ENCODE measurements at places on chromosomes 1 and 21.

DNA sequence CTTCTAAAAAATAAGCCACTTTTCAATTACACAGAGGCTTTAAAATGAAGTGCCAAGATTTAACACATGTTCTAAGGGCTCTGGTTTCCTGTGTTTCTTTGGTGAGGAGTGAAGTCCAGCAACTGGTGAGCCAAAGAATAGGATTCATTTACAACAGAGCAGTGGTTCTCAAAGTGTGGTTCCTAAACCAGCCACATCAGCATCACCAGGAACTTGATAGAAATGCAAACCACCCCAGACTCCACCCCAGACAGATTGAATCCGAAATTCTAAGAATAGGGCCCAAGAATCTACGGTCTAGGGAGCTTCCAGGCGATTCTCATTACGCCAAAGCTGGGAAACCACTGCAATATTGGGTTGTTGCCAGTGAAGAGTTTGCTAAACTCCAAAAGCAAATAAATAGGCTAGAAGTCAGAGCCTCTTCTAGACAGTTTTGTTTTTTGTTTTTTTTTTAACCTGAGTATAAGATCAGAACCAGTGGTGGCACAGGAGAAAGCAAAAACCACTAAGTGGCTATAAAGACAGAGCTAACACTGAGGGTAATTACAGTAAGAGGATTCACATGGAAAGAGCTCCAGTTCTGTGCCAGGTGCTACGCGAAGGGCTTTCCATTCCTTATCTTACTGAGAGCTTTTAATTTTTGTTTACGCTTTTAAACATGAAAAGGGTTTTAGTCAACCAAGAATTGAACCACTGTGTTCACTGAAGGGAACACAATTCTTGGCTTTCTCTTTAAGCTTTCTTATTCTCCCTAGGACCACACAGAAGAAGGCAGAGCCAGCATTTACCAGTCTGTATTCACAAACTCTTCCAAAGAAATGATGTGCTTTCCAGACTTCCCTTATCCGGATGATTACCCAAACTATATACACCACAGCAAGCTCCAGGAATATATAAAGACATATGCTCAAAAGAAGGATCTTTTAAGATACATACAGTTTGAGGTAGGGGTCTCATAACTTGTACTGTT, 42.4 kb upstream of the FMO2 start:
- peak overlapping the region; percentile 88 for H3K27ac ChIP-seq
- no peaks in the 10 kb centered on the region for H3K36me3 ChIP-seq
- peaks cover 52% of the 10 kb centered on the region for H3K4me1 ChIP-seq
- H3K4me3 ChIP-seq = peak overlapping the region; percentile 12
- no peaks in the 10 kb centered on the region for H3K27me3 ChIP-seq

DNA sequence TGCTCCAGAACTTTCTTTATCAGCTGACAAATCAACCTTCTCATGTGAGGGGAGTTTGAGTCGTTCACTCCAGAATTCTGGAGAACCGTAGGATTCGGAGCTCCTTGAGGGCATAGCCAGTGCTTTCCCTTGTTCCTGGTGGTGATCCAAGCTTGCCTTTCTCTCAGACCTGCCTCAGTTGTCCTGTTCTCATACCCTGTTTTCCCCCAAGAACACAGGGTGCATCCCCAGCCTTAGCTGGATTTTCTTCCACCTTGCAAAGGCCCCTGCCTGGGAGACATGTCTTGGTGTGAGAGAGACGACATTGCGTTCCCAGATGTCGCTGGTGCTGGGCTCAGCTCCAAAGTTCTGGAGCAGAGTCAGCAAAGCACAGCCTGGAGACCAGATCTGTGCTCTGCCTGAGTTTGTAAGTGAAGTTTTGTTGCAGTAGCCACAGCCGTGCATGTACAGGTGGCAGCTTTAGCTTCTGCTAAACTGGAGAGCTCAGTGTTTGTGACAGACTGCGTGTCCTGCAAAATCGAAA, 40.0 kb downstream of the ABCG1 start:
- no peaks in the 10 kb centered on the region for H3K4me1 ChIP-seq
- no peak overlapping the region for H3K27ac ChIP-seq
- no peak overlapping the region for H3K4me3 ChIP-seq
- no peaks in the 10 kb centered on the region for H3K27me3 ChIP-seq

DNA sequence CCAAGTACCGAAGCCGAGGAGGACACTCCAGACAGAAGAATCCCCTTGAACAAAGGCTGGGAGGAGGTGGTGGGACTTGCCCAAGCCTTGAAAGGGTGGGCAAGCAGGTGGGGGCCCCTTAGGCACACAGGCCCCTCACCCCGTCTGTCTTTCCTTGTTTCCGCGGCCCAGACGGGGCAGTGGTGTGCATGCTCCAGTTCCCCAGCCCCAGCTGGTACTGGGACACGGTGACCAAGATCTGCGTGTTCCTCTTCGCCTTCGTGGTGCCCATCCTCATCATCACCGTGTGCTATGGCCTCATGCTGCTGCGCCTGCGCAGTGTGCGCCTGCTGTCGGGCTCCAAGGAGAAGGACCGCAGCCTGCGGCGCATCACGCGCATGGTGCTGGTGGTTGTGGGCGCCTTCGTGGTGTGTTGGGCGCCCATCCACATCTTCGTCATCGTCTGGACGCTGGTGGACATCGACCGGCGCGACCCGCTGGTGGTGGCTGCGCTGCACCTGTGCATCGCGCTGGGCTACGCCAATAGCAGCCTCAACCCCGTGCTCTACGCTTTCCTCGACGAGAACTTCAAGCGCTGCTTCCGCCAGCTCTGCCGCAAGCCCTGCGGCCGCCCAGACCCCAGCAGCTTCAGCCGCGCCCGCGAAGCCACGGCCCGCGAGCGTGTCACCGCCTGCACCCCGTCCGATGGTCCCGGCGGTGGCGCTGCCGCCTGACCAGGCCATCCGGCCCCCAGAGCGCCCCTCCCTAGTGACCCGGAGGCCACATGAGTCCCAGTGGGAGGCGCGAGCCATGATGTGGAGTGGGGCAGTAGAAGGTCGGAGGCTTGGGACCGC, 50.8 kb downstream of the OPRD1 start:
- no peak overlapping the region for H3K27ac ChIP-seq
- H3K4me1 ChIP-seq = no peaks in the 10 kb centered on the region
- H3K4me3 ChIP-seq = no peak overlapping the region

GRCh38 chr1:93601686-93602085, 80.0 kb downstream of the BCAR3 start:
- no peak for DNase-seq
- H3K4me3 ChIP-seq = no peak overlapping the region
- no peaks in the 10 kb centered on the region for H3K27me3 ChIP-seq
- no peak overlapping the region for H3K27ac ChIP-seq

GRCh38 chr1:231934797-231935196, 308.2 kb downstream of the DISC1 start:
- H3K36me3 ChIP-seq = no peaks in the 10 kb centered on the region
- no peak overlapping the region for H3K27ac ChIP-seq
- H3K4me1 ChIP-seq = no peaks in the 10 kb centered on the region
- no peak overlapping the region for H3K4me3 ChIP-seq
- DNase-seq = no peak

- no peaks in the 10 kb centered on the region for H3K27me3 ChIP-seq
- H3K4me1 ChIP-seq = no peaks in the 10 kb centered on the region
- no peaks in the 10 kb centered on the region for H3K36me3 ChIP-seq
- no peak for DNase-seq
- H3K27ac ChIP-seq = no peak overlapping the region
These were observed 42.0 kb downstream of the UBIAD1 start for GRCh38 chr1:11314959-11315358.

DNA sequence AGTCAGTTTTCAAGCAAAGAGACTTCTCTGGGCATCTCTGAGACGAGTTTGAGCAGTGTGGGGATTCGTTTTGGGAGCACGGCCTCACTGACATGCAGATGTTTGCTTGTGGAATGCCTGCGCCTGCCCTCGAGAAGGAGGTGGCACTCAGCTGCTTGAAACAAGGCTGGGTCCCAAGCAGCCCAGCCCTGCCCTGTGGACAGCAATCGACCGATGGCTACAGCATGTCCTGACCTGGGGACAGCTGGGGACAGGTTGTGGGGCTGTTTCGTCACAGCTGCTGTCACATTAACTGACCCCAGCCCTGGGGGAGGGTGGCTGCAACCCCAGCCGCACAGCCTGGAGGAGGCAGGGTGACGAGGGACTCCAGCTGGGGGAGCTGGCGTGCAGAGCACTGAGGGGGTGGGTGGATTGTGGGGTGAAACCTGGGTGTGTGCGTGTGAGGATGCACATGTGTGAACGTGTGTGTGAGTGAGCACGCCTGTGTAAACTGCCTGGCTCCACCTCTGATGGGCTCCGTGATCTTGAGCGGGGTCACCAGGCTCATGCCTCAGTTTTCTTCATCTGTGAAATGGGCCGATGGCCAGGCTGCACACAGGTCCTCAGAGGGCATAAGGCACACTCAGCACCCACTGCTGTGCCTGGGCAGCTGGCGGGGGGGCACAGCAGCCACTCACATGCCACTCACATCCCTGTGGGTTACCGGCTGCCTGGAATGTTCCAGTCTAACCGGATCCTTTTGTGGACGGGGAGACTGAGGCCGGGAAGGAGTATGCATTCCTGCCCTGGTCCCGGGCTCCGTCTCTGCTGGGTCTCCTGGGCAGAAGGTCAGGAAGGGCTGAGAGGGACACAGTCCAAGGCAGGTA, 49.3 kb downstream of the COL18A1 start:
- no peak for DNase-seq
- H3K4me1 ChIP-seq = peaks cover 48% of the 10 kb centered on the region
- peak overlapping the region; percentile 11 for H3K27ac ChIP-seq
- H3K4me3 ChIP-seq = peak overlapping the region; percentile 53

DNA sequence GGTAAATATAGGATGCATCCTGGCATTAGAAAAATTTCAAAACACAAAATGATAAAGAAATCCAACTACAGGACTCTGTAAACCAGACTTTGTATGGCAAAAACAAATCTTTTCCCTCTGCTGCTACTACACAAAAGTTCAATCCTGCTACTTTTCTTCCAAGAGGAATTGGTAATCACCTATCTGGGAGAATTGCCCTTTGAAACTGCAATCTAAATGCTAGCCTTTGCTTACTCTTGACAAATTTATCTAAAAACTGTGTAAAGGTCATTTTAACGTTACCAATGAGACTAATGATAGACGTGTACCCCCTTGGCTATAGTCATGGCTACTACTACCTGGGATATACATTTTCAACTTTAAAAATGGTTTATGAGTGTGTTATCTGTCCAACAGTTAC, 837.9 kb upstream of the CXADR start:
- H3K36me3 ChIP-seq = no peaks in the 10 kb centered on the region
- no peak for DNase-seq
- no peak overlapping the region for H3K4me3 ChIP-seq
- no peaks in the 10 kb centered on the region for H3K4me1 ChIP-seq
- no peak overlapping the region for H3K27ac ChIP-seq

DNA sequence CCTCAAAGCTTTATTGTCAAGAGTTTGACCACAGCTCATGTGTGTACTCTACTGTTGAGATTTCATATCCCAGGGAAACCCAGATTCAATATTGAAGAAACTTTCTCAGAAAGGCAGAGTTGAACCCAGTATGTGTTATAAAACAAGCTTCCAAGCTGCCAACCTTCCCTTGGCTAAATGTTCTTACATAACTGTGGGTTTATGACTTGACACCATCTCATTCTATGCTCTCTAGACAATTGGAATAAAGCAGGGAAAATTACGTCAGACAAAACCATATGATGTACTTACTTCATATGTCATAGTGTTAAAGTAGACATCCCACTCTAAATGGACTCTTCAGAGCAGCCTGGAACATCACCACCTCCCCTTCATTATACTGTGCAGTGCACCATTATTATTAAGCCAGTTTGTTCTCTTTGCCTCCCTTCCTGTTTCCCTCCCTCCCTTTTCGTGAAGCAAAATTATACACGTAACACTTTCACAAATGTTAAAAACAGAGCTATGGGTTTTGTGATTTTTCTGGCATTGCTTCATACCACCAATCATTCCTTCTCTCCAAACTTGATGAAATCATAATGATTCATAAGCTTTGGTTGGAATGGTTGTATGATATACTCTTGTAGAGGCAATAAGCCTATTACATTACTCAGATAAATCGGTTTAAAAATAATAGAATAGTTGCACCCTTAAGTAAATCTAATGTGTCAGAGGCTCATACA, 507.2 kb downstream of the LTN1 start:
- H3K4me1 ChIP-seq = no peaks in the 10 kb centered on the region
- no peak overlapping the region for H3K4me3 ChIP-seq
- H3K27me3 ChIP-seq = no peaks in the 10 kb centered on the region
- H3K27ac ChIP-seq = peak overlapping the region; percentile 78
- no peaks in the 10 kb centered on the region for H3K36me3 ChIP-seq

GRCh38 chr1:17878837-17879236, 123.7 kb downstream of the ACTL8 start:
- no peaks in the 10 kb centered on the region for H3K36me3 ChIP-seq
- no peaks in the 10 kb centered on the region for H3K4me1 ChIP-seq
- H3K4me3 ChIP-seq = no peak overlapping the region

DNA sequence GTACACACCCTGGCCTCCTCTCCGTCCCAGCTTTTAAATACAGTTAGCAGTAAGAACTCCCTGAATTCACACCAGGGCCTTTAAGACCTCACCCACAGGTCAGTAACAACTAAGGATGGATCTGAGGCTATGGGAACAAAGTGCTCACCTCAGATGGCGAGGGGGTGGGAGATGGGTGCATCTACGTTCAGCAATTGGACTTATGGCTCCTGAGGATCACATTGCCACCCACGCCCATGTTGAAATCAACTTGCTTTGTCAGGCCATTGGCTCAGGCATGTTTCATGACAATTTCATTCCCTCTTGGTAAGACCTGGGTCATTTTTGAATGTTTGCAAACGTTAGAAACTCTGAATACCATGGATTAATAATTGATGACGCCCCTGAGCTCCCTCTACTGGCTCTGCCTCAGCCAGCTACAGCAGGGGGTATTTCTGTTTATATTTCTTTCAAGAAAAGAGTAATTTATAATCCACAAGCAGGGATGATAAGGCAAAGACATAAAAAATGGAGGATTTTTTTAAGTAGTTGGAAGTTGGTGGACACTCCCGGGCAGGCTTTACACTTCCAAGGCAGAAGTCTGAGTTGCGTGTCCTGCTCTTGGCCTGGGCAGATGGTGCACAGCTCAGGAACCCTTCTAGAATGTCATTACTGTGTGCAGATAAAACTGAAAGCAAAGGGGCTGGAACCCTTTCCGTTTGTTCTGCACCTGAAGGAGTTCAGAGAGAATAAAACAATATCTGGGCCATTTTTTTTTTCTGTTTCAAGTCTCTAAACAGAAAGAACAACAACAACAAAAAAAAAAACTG, 13.7 kb upstream of the LBR start:
- DNase-seq = peak; percentile 30
- H3K36me3 ChIP-seq = no peaks in the 10 kb centered on the region
- no peak overlapping the region for H3K27ac ChIP-seq
- H3K4me1 ChIP-seq = no peaks in the 10 kb centered on the region

DNA sequence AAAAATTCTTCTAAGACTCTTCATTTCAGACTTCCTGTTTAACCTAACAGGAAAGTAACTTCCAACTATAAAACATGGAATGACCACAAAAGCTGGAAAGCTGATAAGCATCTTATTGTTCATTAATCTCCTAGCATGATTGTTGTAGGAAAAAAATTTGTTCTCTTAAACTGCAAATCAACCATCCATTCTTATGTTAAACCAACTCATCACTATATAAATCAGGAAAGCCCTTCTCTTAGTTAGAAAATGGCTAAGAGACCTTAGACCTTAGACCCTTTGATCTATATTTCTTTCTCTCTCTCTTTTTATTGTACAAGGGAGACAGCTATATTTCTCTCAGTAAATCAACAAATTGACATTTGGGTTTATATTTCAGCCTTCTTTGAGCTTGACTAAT, 101.4 kb downstream of the UBE2U start:
- no peaks in the 10 kb centered on the region for H3K27me3 ChIP-seq
- H3K36me3 ChIP-seq = no peaks in the 10 kb centered on the region
- H3K27ac ChIP-seq = no peak overlapping the region
- no peak for DNase-seq
